HFFc6 (cell line): ENCODE measurements at places on chromosomes 2 and 18. TPM values are rescaled to one million over a fixed set of nuclear protein-coding genes. Genes with fewer than 3 reads are reported as not detected.

KLHL41 gene
- 0.16 and 0.20 TPM in 2 replicates for total RNA-seq

PDE11A gene
- total RNA-seq = 0.97 to 3.1 TPM (median 3.0 TPM) in 3 replicates

PPM1B gene
- 23.4 to 25.9 TPM (median 25.0 TPM) in 3 replicates for total RNA-seq

PDCD1 gene
- total RNA-seq = not detected in 3 replicates

TMEM131 gene
- total RNA-seq = 48.6 to 50.7 TPM (median 50.5 TPM) in 3 replicates

TMEM247 gene
- total RNA-seq = not detected in 3 replicates

DTNA gene
- total RNA-seq = 1.1 to 1.5 TPM (median 1.2 TPM) in 3 replicates

PKDCC gene
- total RNA-seq = 0.24 TPM in 1 of 3 replicates, not detected in the others

UGT1A8 gene
- total RNA-seq = not detected in 3 replicates

IL1RL1 gene
- total RNA-seq = not detected in 3 replicates
